PC-3 (cell line): ENCODE measurements at places on chromosomes 5 and 9.

GRCh38 chr5:146722361-146722779 is 156.2 kb downstream of the PPP2R2B start:
- peak; percentile 42 for DNase-seq

DNA sequence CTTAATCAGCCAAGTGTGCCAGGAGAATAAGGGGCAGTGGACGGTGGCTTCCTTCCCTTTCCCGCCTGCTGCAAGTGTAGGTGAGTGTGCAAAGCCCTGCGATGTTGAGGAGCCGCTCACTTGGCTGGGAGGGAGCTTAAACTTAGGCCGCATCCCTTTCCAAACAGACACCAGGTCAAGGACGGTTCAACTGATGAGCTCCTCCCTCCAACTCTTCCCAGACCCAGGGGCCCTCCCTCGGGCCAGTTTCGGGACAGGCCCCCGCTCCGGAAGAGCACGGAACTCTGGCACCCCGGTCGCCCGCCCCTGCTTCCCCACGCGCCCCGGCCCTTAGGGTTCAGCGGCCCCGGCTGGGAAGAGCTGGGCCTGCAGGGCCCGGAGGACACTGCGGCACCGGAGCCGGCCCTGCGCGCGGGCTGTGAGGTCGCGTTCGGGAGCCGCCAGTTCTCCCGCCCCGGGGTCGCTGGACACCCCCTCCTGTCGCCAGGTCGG is 481 bp downstream of the MRPL36 start:
- no peak for DNase-seq

- DNase-seq: no peak
Observed at GRCh38 chr9:136002215-136002614, 41.0 kb upstream of the UBAC1 start.

- DNase-seq: peak; percentile 38
Observed at GRCh38 chr5:11110128-11110527, 349.1 kb upstream of the DAP start.

- DNase-seq: peak; percentile 86
Observed at GRCh38 chr9:109912082-109912582, 132.1 kb downstream of the PALM2AKAP2 start.

GRCh38 chr5:55520117-55520839 is 14.5 kb downstream of the PLPP1 start:
- DNase-seq: no peak

DNA sequence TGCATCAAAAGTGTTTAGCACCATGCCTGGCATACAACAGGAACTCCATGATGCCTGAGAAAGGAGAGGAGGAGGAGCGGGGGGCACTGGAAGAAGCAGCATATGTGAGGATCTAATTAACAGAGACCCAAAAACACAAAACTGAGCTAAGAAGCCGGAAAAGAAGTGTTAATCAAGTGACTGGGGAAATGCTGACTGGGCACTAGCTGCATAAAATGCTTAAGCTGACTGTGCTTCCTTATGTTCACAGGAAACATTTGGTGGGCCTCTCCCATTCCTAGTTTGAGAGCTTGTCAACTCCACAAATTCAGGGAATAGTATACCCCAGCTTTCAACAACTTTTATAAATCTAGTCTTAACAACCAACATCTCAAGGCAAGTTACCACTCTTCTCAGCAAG is 26.6 kb downstream of the DEPDC1B start:
- DNase-seq: no peak

- no peak for DNase-seq
Observed at GRCh38 chr5:10431415-10431814, 10.3 kb upstream of the ROPN1L start.

GRCh38 chr5:163033656-163034055 is 403.7 kb upstream of the CCNG1 start:
- DNase-seq: no peak

DNA sequence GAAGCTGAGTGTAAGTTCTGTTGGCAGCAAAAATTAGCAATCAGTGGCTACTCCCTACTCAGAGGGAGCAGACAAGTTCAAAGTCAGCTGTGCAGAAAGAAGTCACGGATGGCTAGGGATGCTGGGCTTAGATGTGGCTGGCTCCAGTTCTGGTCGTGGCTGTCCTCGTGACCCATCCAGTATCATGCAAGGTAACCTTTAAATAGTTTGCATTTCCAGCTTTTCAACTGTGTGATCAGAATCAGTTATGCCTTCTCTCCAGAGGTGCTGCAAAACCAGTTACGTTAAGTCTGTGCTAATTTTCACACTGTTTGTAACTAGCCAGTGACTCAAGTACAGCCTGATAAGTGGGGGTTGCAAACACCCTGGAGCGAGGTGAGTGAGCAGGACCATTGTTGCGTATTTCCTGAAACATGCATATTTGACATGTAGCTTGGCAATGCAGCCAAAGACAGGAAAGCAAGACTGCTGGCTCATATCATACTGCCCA is 302.4 kb downstream of the ATPSCKMT start:
- DNase-seq: no peak

GRCh38 chr5:68240202-68240601 is 24.6 kb downstream of the PIK3R1 start:
- DNase-seq: no peak

DNA sequence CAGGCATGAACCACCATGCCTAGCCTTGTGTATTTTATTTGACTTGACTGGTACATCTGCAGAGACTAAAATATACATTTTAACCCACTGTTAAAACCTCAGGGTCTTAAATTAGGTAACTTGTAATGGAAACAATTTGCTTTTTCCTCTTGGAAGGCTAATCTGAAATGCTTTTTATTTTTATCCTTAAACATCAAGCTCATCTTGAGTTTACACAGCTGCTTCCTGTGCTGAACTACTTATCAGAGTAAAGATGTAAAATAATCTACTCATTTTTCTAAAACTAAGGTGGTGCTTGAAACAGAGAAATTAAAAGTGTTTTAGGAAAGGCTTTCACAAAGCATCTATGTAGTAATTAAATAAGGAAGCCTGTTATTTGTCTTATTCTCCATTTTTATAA is 144.1 kb downstream of the ENTREP1 start:
- no peak for DNase-seq

DNA sequence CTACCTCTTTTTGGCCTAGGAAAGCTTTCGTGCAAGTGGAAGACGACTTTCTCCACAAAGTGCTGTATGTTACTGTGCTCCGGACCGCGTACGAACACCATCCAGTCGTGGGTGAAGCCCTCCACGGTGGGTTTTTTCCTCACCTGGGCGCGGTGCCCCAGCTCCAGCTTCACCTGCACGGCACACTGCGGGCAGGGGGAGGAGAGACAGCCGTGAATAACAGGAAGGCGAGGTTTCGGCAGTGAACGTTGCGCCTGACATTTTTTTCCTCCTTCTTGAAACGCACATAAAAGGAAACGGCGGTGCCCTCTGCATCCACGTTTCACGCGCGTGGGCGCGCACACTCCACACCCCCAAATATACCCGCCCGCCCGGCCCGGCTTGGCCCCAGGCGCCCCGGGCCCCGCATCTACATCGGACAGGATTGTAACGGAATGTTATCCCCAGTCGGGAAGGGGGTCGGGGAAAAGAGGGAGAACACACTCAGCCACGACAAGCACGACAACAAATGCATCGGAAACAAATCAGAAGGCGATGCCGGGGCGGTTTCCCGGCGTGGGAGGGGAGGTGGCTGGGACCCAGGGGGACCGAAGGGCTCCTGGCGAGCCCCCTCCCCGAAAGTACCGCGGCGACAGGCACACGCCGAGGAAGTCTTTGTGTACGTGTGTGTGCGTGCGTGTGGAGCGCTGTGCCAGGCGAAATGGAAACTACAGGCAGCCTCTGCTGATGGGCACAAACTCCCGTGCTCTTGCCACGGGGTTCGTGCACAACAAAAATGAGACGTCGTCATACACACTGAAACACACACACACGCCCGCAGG is 1.4 kb downstream of the MLLT3 start:
- peak; percentile 3 for DNase-seq

GRCh38 chr5:93503598-93504067 is 77.4 kb downstream of the NR2F1-AS1 start:
- DNase-seq: peak; percentile 79

DNA sequence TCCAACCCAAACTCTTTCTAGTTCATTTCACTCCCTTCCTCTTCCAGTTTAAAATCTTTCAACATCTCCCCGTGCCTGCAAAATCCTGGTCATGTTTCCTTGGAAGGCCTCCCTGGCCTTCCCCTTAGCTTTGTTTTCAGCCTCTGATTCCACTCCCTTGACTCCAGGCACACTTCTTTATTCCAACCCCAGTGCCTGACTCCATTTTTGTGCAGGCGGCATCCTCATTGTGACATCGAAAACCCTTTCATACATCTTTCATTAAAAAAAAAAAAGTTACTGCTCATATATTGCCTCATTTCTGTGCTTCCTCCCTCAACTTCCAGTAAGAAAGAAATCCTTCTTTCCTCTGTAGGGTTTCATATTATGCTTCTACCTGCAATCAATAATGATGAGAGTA is 7.1 kb upstream of the TNFSF8 start:
- DNase-seq: no peak

GRCh38 chr9:91004484-91004883 is 202.9 kb downstream of the SYK start:
- DNase-seq: no peak

- DNase-seq: no peak
Observed at GRCh38 chr5:105619725-105620124, 2051.0 kb downstream of the EFNA5 start.

- no peak for DNase-seq
Observed at GRCh38 chr9:137470785-137471184, 11.7 kb upstream of the NSMF start.

DNA sequence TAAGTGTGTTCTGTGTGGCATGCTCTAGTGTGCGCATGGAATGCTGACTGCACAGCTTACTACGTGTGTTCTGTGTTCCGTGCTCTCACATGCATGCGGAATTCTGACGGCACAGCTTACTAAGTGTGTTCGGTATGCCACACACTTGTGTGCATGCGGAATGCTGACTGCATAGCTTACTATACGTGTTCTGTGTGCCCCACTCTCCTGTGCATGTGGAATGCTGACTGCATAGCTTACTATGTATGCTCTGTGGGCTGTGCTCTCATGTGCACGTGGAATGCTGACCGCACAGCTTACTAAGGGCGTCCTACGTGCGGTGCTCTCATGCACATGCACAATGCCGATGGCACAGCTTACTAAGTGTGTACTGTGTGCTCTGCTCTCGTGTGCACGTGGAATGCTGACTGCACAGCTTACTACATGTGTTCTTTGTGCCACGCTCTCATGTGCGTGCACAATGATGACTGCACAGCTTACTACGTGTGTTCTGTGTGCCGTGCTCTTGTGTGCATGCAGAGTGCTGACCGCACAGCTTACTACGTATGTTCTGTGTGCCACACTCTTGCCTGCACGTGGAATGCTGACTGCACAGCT is 548.9 kb downstream of the IRX1 start:
- DNase-seq: no peak

- no peak for DNase-seq
Observed at GRCh38 chr9:70535546-70536323, 121.3 kb upstream of the KLF9 start.

DNA sequence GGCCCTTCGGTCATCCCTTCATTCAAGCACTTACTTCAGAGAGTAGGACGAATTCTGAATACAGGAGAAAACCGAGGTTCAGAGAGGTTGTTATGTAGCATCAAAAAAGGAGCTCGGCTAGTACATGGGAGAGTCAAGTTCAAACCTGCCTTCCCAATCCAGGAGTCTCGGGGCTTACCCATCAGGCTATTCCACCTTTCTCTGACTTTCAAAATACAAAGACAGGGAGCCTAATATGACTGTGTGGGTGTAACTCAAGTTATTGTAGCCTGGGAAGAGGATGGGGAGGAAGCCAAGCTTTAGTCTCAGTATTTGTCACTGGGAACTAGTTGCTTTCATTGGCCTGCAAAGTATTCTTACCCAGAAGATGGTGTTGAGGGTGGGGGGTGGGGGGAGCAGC is 274.8 kb upstream of the PANK3 start:
- DNase-seq: no peak

GRCh38 chr5:158273035-158273434 is 414.1 kb upstream of the CLINT1 start:
- no peak for DNase-seq

DNA sequence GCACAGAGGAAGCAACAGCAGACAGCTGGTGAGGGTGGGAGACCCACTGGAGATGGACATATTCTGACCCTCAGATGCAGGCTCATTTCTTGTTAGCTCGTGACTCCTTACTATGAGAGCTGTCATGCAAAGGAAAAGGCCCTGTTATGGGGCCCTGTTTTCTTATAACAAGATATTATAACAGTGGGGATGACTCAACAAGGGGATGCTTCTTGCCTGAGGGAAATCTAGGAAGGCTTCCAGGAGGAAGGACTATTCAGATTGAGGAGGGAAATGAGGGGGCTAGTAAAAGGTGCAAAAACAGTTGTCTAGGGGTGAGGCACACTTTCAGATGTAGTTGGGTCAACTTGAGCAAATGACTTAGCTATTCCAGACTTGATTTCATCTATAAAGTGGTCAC is 83.0 kb downstream of the DAB2IP start:
- DNase-seq: no peak

GRCh38 chr5:761059-761771 is 23.3 kb downstream of the ZDHHC11B start:
- DNase-seq: no peak

GRCh38 chr5:74054139-74054538 is 428.1 kb downstream of the ARHGEF28 start:
- no peak for DNase-seq

GRCh38 chr5:39857041-39857440 is 432.3 kb upstream of the DAB2 start:
- DNase-seq: no peak

DNA sequence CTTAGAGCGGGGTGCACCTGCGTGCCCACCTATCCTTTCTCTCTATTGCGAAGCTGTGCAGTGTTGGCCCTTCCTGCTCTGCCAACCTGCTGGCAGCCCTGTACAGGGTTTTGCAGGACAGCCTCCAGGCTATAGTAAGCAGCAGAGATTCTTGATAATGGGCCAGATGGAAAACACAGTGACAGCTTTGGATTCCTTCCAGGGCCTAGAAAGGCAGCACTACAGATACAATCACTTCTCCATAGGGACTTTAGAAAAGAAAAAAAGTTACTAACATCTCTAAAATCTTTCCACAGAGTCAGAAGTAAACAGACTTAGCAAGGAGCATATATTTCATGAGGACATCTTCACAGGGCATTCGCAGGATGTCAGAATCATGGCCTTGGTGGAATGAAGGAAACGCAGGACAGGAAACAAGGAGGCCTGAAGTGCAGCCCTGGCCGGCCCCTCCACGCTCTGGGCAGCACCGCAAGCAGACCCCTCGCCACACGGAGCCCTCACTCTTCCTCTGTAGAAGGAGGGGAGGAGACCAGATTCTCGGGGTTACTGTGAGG is 172.1 kb upstream of the GAS1 start:
- DNase-seq: peak; percentile 3

GRCh38 chr5:56480705-56481427 is 247.7 kb upstream of the ANKRD55 start:
- DNase-seq: peak; percentile 2

GRCh38 chr5:106085136-106085535 is 1585.6 kb downstream of the EFNA5 start:
- no peak for DNase-seq

- no peak for DNase-seq
Observed at GRCh38 chr5:171299228-171299627, 9.8 kb upstream of the TLX3 start.

GRCh38 chr9:73093740-73094379 is 57.8 kb upstream of the ANXA1 start:
- no peak for DNase-seq

- DNase-seq: no peak
Observed at GRCh38 chr9:69396759-69397158, 71.7 kb downstream of the ENTREP1 start.

- no peak for DNase-seq
Observed at GRCh38 chr5:159386028-159386711, 55.9 kb upstream of the IL12B start.

GRCh38 chr9:105252405-105252756 is 7.9 kb downstream of the SLC44A1 start:
- DNase-seq: no peak
